ENCODE measurements at places on chromosomes 16 and 17.

GRCh38 chr16:14071576-14072271, 605 bp downstream of the MRTFB start:
- H3K4me1 ChIP-seq: peaks cover 12% of the 10 kb centered on the region
- no peak overlapping the region for H3K27ac ChIP-seq

GRCh38 chr16:24482681-24483202, 56.6 kb upstream of the RBBP6 start:
- no peak overlapping the region for H3K27ac ChIP-seq
- no peaks in the 10 kb centered on the region for H3K27me3 ChIP-seq
- no peak for DNase-seq

DNA sequence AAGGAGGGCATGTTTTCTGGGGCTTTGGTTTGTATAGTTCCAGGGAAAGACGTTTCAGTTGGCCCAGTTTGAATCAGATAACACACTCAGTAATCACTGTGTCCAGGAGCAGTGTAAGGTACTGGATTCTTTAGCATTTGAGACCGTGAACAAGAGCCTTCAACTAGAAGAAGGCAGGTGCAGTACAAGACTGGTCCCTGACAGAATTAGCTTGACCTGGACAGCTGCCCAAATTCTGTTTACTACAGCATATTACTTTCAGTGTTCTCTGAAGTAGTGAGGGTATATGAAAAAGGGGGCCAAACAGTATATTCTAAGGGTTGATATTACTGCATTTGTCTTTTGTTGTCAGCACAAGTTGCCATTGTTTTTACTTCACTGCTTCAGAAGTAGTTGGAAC, 81.3 kb downstream of the COX10 start:
- no peak for DNase-seq
- H3K36me3 ChIP-seq: no peaks in the 10 kb centered on the region
- H3K4me3 ChIP-seq: no peak overlapping the region
- no peaks in the 10 kb centered on the region for H3K4me1 ChIP-seq
- H3K27me3 ChIP-seq: no peaks in the 10 kb centered on the region

GRCh38 chr16:57532266-57532625, 4.1 kb downstream of the CCDC102A start:
- peak overlapping the region; percentile 92 for H3K27ac ChIP-seq
- H3K27me3 ChIP-seq: no peaks in the 10 kb centered on the region
- H3K4me3 ChIP-seq: no peak overlapping the region
- peaks cover 7% of the 10 kb centered on the region for H3K36me3 ChIP-seq
- H3K4me1 ChIP-seq: peaks cover 83% of the 10 kb centered on the region
- DNase-seq: no peak

GRCh38 chr17:57557416-57557815, 187.7 kb downstream of the CCDC182 start:
- peaks cover 58% of the 10 kb centered on the region for H3K4me1 ChIP-seq
- H3K27me3 ChIP-seq: no peaks in the 10 kb centered on the region
- no peak for DNase-seq
- H3K4me3 ChIP-seq: no peak overlapping the region
- H3K27ac ChIP-seq: no peak overlapping the region
- no peaks in the 10 kb centered on the region for H3K36me3 ChIP-seq

GRCh38 chr17:83135692-83136091, 56.3 kb downstream of the METRNL start:
- H3K36me3 ChIP-seq: no peaks in the 10 kb centered on the region
- H3K4me1 ChIP-seq: no peaks in the 10 kb centered on the region
- H3K27me3 ChIP-seq: peaks cover 2% of the 10 kb centered on the region
- H3K4me3 ChIP-seq: no peak overlapping the region

DNA sequence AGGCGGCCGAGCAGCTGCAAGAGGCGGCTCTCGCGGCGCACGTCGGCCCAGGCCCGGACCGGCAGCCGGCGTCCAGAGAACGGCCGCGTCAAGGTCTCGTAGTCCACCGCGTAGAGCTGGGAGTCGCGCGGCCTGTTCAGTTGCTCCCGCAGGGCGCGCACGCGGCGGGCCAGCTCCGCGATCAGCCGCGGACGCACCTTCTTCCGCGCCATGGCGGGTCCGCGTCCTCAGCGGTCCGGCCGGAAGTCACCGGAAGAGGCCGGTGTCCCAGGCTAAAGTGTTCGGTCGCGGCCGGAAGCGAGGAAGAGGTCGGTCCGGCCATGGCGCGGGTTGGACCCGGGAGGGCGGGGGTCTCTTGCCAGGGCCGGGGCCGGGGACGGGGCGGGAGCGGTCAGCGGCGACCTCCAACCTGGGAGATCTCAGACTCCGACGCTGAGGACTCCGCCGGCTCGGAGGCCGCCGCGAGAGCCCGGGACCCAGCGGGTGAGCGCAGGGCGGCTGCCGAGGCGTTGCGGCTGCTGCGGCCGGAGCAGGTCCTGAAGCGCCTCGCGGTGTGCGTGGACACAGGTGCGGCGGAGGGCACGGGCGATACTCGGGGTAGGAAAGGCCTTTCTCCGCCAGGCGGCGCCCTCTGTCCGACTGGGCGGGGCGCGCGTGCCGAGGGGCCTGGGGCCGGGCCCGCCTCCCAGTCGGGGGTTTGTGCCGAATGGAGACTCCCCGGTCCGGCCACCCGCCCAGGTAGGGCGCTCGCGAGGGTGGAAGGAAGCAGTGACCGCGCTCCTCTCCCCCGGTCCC, at the start of gene MRPS34:
TSS of gene MRPS34 (minus strand) at position 227 of the 795 bp plus-strand sequence. CDS start at position 212, 15 bp downstream.
- peak within 1 kb of the TSS; percentile 54 for H3K27ac ChIP-seq
- DNase-seq: peak; percentile 89
- peak within 1 kb of the TSS; percentile 61 for H3K4me3 ChIP-seq
- H3K4me1 ChIP-seq: peaks cover 41% of the 10 kb centered on the region
- no peaks in the 10 kb centered on the region for H3K27me3 ChIP-seq

DNA sequence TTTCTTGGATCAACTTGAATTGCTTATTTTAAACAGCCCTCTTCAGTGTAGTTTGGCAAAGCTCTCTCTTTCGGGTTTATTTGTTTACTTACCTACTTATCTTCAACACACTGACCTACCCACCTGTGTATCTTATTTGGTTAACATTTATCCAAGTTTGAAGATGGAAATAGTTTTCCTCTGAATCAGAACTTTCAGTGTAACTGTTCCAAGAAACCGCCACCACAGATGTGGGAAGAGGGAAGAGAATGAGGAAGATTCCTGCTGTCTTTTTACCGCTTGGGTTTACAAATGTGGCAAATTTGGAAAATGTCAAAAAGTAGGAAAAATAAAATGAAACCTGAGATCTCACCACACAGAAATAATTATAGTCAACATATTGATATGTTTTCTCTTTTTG, 115.8 kb downstream of the MSI2 start:
- H3K36me3 ChIP-seq: no peaks in the 10 kb centered on the region
- no peaks in the 10 kb centered on the region for H3K27me3 ChIP-seq
- DNase-seq: no peak
- H3K4me3 ChIP-seq: no peak overlapping the region
- no peak overlapping the region for H3K27ac ChIP-seq
- H3K4me1 ChIP-seq: no peaks in the 10 kb centered on the region

DNA sequence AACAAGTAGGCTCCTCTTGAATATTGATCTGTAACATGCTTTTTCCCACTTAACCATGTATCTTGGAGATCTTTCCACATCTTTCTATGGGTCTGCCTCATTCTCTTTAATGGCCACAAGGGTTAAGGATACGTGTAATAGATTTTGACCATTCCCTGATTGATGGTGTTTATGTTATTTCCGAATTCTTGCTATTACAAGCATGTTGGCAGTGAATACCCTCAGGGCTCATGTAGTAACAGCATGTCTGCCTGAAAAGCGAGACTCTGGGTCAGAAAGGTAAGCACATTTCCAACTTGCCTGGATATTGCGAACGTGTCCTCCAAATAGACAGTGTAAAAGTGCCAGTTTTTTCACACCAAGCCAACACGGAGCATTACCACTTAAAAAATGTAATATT, 5.0 kb downstream of the TAC4 start:
- H3K36me3 ChIP-seq: peaks cover 7% of the 10 kb centered on the region
- no peak for DNase-seq
- no peak overlapping the region for H3K4me3 ChIP-seq
- H3K27me3 ChIP-seq: no peaks in the 10 kb centered on the region

Measured in natural killer cell (primary cell).